ENCODE measurements at places on chromosomes 6 and 20.

- DNase-seq = no peak
- no peaks in the 10 kb centered on the region for H3K4me1 ChIP-seq
- no peak overlapping the region for H3K27ac ChIP-seq
- H3K36me3 ChIP-seq = no peaks in the 10 kb centered on the region
- H3K27me3 ChIP-seq = no peaks in the 10 kb centered on the region
- H3K4me3 ChIP-seq = no peak overlapping the region
Observed at GRCh38 chr20:60984666-60985065, 267.4 kb upstream of the CDH4 start.

DNA sequence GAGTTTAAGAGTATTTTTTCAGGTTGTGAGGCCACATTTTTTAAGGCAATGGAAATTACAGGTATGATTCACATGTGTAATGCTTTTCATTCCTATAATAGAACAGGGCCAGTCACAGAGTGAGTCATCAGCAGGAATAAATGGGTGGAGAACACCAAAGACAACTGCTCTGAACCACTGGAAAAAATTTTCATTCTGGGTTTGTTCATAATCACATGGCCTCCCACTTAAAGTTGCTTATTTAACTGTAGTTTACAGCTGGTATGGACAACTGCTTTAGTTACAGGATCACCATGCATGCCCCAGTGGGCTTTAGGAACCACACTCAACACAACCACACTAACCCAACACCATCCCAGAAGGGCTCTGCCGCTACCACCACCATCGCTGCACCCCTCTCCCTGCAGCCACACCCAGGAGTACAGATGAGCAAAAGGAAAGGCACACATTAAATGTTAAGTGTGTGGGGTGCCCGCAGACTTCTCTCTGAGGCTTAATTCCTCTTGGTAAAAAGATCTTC, 107.0 kb upstream of the DST start:
- DNase-seq = no peak
- no peaks in the 10 kb centered on the region for H3K4me1 ChIP-seq
- H3K36me3 ChIP-seq = no peaks in the 10 kb centered on the region
- no peaks in the 10 kb centered on the region for H3K27me3 ChIP-seq
- no peak overlapping the region for H3K27ac ChIP-seq

DNA sequence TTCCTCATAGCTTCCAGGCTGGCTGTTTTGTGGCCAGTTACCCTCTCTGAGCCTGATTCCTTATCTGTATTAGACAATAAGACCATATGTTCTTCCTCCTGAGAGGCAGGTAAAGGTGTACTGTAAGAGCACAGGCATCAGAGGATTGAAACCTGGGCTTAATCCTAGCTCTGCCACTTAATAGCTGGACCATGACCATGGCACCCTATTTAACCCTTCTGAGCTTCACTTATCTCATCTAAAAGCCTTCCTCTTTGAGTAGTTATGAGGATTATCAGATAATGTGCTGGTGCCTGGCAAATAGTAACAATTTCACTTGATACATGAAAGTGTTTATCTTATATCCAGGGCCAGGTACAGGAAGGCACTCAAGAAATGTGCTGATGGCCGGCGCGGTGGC, 34.9 kb downstream of the BCL2L1 start:
- H3K4me3 ChIP-seq = no peak overlapping the region
- no peak for DNase-seq
- H3K36me3 ChIP-seq = peaks cover 34% of the 10 kb centered on the region
- no peaks in the 10 kb centered on the region for H3K27me3 ChIP-seq
- H3K4me1 ChIP-seq = peaks cover 59% of the 10 kb centered on the region
- H3K27ac ChIP-seq = no peak overlapping the region

DNA sequence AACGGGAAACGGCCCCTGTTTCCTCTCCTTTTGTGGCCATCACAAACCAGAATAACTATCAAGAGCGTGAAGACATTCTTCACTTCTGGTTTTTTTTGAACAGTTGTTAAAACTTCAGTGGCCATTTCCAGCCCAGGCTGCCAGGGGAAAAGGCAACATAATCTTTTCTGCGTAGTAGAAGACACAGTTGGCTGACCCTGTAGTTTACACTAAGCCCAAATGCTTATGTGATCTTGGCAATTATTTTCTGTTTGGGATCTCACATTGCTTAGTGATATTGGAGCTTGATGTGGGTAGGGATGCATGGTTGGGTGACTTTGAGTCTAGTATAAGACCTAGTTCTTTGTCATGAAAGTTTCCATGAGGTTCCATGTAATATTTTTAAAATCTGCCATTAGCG, 449.4 kb upstream of the CDH4 start:
- no peak overlapping the region for H3K4me3 ChIP-seq
- no peaks in the 10 kb centered on the region for H3K27me3 ChIP-seq
- H3K27ac ChIP-seq = no peak overlapping the region
- H3K4me1 ChIP-seq = no peaks in the 10 kb centered on the region
- no peak for DNase-seq

GRCh38 chr6:38973178-38974057, 75.2 kb upstream of the GLP1R start:
- no peak for DNase-seq
- H3K27ac ChIP-seq = no peak overlapping the region
- no peak overlapping the region for H3K4me3 ChIP-seq
- H3K27me3 ChIP-seq = no peaks in the 10 kb centered on the region
- no peaks in the 10 kb centered on the region for H3K4me1 ChIP-seq

GRCh38 chr6:71250099-71250602, 38.5 kb upstream of the OGFRL1 start:
- H3K27me3 ChIP-seq = no peaks in the 10 kb centered on the region
- H3K27ac ChIP-seq = no peak overlapping the region
- H3K4me3 ChIP-seq = no peak overlapping the region
- no peaks in the 10 kb centered on the region for H3K36me3 ChIP-seq
- H3K4me1 ChIP-seq = no peaks in the 10 kb centered on the region

DNA sequence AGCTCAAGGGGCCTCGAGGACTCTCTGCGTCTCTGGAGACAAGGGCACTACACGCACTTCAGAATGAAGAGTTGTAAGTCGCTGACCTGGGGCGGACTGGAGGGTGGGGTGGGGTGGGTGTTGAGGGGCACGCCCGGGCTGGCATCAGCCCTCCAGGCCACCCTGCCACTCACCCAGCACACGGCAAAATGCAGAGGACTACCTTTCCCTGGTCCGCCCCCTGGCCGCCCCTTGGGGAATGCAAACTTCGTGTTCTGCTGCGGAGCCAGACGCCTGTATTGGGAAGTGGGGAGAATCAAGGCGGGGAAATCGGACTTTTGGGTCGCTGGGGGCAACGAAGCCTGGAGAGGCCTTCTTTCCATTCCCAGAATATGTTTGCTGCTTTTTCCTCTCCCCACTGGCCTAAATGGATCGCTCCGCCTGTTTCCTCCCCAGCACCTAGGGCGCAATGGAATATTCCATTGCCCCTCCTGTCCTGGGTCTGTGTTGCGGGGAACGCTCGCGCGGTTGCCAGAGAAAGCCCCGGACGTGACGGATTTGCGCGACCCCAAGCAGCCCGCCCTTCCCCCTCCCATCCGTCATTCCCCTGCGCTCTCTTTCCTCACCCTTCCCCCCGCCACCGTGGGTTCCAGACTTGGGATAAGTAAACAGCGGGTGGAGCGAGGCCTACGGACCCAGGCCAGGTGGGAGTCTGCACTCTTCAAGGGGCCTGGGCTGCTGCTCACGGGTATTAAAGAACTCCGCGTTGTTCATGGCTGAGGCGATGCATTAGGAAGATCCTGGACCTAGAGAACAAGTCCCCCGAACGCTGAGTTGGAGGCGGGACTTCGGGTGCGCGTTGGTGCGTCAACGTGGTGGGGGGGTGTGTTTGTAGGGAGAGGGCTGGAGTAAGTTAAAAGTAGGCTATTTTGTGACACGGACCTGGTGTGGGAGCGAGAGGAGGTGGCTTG, at the start of gene PPT2:
Gene PPT2, plus strand, starts transcription at position 578 of the 950 bp plus-strand sequence. CDS start 454 bp downstream, outside the sequence.
- H3K4me3 ChIP-seq = peak within 1 kb of the TSS; percentile 80
- peak; percentile 61 for DNase-seq
- H3K27me3 ChIP-seq = peaks cover 4% of the 10 kb centered on the region
- H3K4me1 ChIP-seq = peaks cover 57% of the 10 kb centered on the region
- peak within 1 kb of the TSS; percentile 51 for H3K27ac ChIP-seq

DNA sequence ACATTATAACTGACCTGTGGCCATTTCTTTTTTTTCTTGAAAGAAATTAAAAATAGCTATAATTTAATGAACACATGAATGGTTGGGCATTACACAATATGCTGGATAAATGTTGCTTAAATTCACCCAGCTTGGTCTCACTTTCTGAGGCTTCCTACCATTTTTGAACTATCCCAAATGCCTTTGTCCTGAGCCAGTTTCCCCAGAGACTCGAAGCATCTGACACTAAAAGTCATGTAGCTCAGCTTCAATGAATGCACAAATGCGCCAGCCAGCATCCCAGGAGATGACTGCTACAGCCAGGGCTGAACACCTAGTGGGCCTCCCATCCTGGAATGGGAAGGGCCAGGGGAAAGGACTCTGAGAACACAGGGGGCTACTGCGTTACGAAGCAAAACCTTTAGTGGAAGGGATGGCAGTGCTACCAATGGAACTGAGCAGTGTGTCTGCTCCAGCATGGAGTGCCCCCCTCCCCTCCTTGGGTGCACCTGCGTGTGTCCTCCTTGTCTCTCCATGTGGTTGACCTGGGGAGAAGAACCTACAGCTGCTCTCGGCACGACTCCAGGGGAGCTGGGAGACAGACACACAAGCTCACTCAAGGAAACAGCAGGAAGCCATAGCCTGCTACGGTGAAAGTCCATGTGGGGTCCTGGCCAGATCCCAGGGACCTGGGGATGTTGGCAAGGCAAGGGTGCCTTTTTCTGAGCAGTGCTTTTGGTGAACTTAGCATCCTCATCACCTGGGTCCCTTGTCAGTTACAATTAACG, 60.9 kb downstream of the IRF4 start:
- peaks cover 13% of the 10 kb centered on the region for H3K4me1 ChIP-seq
- H3K27ac ChIP-seq = no peak overlapping the region
- no peaks in the 10 kb centered on the region for H3K36me3 ChIP-seq
- no peak for DNase-seq

- no peak for DNase-seq
- no peak overlapping the region for H3K4me3 ChIP-seq
- H3K27ac ChIP-seq = no peak overlapping the region
- no peaks in the 10 kb centered on the region for H3K27me3 ChIP-seq
- H3K4me1 ChIP-seq = peaks cover 4% of the 10 kb centered on the region
Observed at GRCh38 chr6:6686176-6686575, 97.7 kb downstream of the LY86 start.

GRCh38 chr20:8128291-8129060, 3.6 kb upstream of the PLCB1 start:
- no peak overlapping the region for H3K4me3 ChIP-seq
- H3K27me3 ChIP-seq = peaks cover 7% of the 10 kb centered on the region
- peaks cover 14% of the 10 kb centered on the region for H3K4me1 ChIP-seq

DNA sequence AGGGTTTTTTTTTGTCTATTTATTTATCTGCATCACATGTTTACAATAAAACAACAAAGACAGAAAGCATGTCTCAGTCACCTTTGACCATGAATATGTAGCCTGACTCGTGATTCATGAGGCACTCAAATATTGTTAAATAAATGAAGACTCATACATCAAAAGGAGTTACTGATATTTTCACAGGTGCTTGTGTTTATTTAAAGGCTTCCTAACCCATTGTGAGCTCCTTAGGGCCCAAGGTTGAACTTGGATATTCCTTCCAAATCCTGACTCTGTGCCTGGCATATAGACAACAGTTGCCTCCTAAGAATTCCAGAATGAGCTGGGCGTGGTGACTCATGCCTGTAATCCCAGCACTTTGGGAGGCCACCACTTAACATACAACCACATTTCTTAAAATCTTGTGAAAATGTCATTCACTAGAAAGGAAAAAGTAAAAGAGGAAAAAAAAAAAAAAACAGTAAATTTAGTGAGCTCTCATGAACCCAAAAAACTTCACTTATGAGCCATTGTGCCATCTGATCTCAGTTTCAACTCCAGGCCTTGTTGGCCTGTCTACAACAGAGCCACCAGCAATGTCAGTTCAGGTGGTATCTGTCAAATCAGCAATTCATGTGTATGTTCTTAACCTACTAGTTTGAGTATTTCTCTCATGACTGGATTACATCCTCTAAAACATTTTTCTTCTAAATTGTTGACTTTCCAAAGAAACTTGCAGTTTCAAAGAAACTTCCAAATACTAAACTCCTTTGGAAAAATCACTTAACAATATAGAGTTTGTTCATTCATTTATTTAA, 162.7 kb upstream of the MARCKS start:
- H3K4me3 ChIP-seq = no peak overlapping the region
- no peak overlapping the region for H3K27ac ChIP-seq
- no peaks in the 10 kb centered on the region for H3K4me1 ChIP-seq
- H3K27me3 ChIP-seq = no peaks in the 10 kb centered on the region
- no peak for DNase-seq
- H3K36me3 ChIP-seq = no peaks in the 10 kb centered on the region

DNA sequence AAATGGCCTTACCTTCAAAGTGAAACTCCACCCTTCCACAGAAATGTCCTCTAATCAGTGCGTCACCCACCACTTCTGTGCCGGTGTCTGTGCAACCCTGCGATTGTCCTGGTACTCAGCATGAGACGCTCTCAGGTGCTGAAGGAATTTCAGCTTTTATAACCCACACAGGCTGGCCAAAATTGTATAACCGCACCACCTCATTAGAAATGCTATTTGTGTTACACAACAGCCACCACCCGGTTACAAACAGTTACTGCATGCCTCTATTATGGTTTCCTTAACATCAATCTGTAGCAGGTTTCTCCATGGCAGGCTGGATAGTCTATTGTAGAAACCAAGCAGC, 51.5 kb downstream of the SLC23A2 start:
- H3K36me3 ChIP-seq = peaks cover 9% of the 10 kb centered on the region
- peaks cover 9% of the 10 kb centered on the region for H3K4me1 ChIP-seq
- no peaks in the 10 kb centered on the region for H3K27me3 ChIP-seq
- peak overlapping the region; percentile 12 for H3K4me3 ChIP-seq
- DNase-seq = peak; percentile 59
- H3K27ac ChIP-seq = no peak overlapping the region

Data from CD4-positive, alpha-beta T cell (primary cell).